ENCODE measurements at places on chromosomes 3 and 15.

GRCh38 chr3:101461451-101461850 is 51.6 kb downstream of the SENP7 start:
- no peak for DNase-seq

- no peak for DNase-seq
These were observed 21.2 kb upstream of the MTMR14 start for GRCh38 chr3:9627901-9628633.

DNA sequence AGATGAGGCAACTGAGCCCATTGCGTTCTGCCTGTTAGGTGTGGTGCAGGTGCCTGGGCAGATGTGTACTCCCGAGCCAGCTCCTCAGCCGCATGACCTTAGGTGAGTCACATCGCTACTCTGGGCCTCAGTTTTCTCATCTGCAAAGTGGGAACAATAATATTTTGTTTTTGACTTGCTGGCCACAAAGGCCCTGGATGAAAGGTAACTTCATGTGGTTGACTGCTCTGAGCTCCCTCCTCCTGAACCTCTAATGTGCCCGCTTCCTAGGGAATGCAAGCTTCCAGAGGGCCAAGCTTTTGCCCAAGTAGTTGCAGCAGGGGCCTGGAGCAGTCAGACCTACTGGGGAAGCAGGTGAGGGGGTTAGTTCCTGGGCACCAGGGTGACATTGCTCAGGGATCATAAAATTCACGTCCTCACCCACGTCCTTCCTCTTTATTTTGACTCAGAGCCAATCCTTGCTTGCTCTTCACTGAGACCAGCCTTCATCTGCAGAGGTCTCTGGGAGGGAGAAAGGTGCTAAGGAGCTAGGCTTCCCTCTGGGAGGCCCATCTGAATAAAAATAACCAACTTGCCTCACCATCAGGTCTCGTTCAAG is 149.0 kb upstream of the TLE3 start:
- DNase-seq: no peak

DNA sequence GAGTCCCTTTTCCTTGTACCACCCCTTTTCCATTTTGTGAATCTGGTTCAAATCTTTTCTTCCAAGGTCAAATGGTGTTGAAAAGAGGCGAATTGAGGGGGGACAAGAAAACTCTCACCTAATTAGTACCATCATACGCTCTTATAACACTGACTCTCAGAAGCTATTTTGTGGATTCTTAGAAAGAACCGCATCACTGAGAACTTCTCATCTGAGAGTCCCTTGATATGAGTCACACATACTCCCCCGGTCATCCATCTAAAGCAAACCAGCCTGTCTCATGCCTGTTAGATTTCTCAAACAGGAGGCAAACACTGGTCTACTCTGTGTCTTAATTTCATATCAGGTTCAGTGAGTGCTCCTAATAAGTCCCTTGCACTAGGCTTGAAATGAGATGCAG is 76.5 kb upstream of the SPRED1 start:
- no peak for DNase-seq

DNA sequence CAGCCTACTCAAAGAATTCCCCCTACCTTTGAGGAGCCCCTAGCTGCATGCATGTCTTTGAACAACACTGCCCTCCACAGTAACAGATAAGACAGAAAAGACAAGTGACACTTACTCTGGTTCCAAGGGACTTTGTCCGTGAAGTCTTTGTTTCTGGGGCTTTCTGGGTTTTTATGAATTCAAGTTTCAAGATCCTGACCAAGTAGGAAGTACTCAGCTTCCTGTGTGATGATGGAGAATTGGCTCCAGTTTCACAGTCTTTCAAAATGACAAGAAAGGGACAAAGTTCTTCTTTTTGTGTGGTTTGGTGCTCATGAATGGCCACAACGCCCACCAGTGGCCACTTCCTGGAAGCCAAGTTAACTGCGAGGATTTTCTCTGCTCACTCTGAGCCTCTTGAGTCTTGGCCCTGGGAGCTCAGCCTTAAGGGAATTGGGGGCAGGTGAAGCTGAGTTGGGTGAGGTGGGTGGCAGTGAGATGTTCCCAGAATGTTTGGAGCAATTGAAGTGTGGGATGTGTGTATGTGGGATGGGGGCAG is at the start of gene CCR1:
Gene CCR1, minus strand, starts transcription at position 147 of the 538 bp plus-strand sequence. CDS start 4,000 bp downstream, outside the sequence.
- DNase-seq: peak; percentile 55

DNA sequence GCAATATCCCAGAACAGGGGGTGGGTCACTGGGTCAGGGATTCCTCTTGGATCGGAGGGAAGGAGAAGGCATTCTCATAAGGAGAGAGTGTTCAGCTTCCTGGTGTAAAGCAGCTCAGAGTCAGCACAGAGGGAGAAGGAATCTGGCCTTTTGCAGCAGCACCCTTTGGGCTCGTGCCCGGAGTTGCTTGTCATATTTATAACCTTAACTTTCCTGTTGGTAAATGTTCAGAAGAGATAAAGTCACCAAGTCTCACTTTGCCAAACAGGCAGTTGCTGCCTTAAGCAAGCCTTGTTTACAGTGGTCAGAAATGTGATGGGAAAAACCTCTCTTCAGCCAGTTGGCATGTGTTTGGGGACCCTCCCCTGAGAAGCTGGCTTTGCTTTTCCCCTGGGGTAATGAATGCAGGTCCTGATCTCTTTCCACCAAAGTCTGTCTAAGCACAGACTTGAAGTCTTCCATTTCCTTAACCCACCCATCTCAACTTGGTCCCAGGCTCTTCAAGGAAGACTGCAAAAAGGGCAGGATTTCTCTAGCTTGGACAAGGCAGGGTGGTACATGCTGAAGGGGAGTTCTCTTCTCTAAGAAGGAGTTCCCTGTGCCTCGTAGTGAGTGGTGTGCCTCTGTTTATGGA is 206.9 kb upstream of the BHLHE40 start:
- DNase-seq: no peak

DNA sequence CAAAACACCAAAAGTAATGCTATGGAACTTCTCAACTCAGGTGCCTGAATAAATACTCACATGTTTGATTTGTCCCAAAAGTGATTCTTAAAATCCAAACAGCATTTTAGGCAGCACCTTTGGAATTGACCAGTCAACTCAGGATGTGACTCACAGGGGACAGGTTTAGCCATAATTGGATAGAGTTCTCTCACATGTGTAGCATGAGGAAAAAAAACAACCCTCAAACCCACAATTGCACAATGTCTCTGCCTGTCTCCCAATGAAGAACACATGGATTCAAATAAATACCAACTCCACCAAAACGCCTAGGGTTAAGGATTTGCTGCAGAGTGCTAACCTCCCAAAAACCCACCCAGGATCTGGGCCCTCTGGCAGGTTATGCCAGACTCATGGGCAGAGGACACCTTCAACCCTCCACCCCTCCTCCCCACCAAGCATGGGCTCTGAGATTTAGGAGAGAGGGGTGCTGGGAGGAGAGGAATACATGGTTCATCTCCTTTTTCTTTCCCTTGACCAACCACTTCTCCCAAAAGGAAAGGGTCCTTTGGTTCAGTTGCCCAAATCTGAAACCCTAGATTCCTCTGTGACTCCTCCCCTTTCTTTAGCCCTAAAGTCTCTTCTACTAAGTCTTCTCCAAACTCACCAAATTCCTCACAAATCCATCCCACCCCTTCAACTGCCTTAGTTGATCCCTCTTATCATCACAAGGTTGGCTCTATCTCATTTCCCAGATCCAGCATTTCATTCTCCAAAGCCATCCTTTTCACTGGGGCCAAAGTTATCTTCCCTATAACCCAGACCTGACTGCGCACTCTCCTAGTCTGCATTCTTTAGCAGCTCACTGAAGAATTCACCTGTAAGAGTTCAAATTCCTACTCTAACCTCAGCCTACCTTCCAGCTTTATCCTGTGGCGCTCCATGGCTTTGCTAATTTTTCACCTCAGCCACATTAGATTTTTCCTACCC is 7.7 kb downstream of the RYK start:
- DNase-seq: no peak

DNA sequence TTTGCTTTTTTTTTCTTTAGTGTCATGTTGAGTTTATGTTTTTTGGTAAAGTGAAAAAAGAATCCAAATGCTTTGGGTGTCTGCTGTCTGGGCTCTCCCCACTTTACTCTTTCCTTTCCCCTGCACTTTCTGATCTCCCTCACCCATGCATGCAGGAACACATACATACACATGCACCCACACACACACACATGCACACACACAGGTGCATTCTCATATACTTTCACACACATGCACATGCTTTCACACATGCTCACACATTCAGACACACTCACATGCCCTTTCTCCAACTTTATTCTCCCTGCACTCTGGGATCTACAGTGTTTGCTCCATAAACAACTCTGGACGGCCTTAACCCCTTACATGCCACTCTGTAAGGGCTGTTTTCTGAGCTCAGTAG is 46.4 kb upstream of the CFAP161 start:
- DNase-seq: no peak

DNA sequence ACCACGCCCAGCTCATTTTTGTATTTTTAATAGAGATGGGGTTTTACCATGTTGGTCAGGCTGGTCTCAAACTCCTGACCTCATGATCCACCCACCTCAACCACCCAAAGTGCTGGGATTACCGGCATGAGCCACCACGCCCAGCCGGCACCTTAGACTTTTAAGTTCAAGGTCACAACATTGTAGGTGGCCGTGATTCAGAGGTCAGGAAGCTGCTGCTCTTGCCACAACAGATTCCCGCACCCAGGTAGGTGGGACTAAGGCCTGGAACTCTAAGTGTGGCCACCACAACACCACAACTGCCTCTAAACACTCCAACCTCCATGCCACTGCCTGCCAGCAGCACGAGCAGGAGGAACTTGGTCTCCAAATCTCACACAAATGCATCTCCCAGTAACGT is 196.8 kb downstream of the STT3B start:
- DNase-seq: no peak

DNA sequence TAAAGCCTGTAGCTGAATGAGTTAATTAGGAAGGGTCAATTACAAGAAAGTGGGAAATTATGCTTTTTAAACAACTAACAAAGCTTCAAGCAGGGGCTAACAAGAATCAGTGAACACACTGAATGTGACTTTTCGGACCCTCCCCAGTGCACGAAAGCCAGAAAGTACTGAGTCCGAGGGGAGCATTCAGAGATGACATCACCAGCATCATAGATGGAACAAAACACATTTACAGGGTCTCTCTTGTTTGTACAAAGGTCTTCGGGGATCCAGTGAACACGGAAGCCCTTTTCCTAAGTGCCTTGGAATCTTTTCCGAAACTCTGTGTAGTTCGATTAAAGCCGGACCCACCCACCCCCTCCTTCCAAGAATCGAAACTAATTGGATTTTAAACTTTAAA is 829 bp downstream of the DCP1A start:
- DNase-seq: no peak

GRCh38 chr3:159913712-159914414 is 74.8 kb upstream of the IL12A start:
- DNase-seq: no peak

GRCh38 chr3:61522626-61523025 is 38.7 kb upstream of the PTPRG start:
- no peak for DNase-seq

DNA sequence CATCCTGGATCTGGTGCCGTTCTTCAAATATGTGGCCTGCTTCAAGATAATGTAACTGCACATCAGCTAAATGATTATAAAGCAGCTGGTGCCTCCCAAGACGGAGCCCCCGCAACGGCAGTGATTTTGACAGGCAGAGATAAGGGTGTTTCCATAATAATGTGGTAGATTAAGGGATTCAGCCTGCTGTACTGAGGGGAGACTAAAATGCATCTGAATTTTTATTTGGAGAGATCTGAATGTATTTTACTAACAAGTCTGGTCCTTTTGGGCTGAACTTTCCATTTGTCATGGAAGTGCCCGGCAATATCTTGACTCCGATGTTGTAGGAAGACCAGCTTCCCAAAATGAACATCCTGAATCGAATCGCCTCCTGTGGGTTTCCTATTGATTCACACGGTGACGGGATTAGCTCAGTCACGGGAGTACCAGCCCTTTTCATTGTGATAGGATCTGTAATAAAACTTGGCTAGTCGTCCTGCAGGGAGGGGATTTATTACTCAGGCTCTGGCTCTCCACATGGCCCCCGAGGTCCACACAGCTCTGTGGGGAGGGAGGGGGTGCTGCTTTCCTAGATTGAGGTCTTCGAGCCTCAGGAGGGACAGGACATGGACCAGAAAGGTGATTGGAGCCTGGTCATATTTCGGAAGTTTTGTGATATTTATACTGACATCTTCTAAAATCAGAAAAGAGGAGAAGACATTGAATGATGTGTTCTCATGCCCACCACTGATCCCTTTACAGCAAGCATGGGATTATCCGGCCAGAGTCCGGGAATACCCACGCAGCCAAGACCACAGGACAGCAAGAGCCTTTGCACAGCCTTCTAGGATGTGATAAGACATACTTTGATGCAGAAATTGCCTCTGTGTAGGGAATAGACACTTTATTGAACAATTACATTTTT is 2.5 kb upstream of the PCSK6 start:
- no peak for DNase-seq

DNA sequence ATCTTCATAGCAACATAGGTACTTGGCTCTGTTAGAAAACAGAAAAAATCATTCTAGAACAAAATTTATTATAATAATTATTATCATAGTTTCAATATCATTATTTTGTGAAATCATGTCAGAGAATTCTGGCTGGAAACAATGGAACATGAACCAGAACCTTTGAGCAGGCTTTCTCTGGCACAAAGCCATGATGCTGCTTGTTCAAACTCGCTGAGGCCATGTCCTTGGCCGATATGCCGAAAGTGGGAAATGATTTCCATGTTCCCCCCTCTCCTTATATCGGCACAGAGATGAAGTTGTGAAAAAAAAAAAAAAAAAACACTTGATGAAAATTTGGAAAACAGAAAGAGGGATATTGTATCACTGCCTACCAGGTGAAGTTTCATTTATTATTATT is 49.0 kb upstream of the MRPL3 start:
- no peak for DNase-seq

DNA sequence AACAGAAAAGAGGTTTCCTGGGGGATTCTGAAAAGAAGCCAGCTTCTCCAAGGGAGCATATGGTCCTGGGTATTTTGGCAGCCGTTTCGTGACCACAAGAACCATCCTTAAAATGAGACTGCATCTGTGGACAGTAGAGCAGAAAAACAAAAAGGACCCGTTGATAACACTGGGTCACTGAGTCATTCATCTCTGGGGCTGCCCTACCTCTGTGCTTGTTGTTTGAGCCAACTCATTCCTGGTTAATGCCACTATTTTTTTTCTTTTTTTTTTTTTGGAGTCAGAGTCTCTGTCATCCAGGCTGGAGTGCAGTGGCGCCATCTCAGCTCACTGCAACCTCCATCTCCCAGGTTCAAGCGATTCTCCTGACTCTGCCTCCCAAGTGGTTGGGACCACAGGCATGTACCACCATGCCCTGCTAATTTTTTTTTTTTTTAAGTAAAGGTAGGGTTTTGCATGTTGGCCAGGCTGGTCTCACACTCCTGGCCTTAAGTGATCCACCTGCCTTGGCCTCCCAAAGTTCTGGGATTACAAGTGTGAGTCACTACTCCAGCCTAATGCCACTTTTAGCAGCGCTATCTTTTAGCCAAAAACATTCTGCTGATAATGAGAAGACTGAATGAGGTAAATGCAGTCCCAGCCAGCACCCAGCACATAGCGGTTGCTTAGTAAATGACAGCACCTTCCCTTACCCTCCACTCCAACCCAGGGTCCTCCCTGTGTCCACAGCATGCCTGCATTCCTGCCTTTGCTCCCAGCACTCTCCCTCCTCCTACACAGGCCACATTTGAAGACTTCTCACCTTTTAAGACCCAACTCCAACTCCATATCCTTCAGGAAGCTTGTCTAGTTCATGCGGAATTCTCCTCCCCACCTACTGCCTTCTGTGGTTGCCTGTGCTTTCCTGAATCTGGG is 9.1 kb upstream of the ISL2 start:
- no peak for DNase-seq

Measured in stimulated activated CD4-positive, alpha-beta T cell treated with anti-CD3 and anti-CD28 coated beads, Interleukin-12 subunit alpha, Interleukin-12 subunit beta, amount 100 ng/mL, for 48 hours (primary cell).